ENCODE measurements at places on chromosomes 5 and 9.

- DNase-seq, result no peak
These were observed 180.8 kb downstream of the GAPVD1 start for GRCh38 chr9:125442452-125442851.

- no peak for DNase-seq
These were observed 7.0 kb downstream of the TRMT10B start for GRCh38 chr9:37760416-37761161.

DNA sequence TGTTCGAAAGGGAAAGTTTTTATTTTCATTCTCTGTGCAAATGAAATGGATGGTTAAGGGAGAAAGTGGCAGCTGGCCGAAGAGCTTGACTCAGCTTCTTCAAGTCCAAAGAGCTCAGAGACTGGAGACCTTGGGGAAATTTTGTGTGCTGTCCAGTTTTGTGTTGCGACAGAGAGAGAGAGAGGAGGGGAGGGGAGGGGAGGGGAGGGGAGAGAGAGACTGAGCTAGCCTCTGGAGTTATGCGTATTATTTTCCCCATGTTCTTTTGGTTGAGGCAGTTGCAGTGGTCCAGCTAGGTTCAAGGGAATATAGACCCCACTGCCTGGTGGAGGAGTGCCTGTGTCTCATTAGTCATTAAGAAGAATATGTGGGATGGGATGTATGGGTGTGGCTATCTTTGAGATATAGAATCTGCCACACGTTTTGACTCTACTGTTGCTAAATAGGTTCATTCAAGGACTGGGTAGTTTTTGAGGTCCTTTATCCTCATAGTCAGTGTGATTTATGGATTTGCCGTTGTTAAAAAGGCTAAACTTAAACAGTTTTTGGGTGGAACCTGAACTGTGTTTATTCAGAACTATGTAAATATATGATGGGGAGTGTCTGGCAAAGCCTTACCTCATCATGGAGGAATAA is 69.7 kb downstream of the ARHGAP26 start:
- no peak for DNase-seq

DNA sequence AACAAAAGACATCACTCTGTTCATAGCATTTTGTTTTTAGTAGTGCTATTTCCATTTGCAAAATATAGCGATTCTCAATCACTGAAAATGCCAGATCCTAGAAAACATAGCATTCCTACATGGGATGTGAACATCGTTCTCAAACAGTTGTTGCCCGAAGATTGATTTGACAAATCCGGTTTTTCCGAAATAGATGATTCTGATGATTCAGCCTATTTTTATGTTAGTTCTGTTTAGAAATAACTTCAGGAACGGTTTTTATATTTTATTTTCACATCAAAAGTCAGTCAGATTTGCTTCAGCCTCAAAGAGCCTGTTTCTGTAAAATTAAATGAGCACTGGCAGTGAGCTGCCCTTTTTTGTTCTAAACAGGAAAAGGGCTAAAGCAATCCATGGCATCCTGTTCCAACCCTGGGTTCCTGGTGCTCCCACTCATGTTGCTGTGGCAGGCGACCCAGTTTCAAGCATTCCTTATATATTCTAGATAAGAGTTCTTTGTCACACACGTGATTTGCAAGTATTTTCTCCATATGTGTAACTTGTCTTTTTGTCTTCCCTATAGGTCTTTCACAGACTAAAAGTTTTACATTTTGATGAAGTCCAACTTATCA is 14.2 kb upstream of the PSIP1 start:
- no peak for DNase-seq

DNA sequence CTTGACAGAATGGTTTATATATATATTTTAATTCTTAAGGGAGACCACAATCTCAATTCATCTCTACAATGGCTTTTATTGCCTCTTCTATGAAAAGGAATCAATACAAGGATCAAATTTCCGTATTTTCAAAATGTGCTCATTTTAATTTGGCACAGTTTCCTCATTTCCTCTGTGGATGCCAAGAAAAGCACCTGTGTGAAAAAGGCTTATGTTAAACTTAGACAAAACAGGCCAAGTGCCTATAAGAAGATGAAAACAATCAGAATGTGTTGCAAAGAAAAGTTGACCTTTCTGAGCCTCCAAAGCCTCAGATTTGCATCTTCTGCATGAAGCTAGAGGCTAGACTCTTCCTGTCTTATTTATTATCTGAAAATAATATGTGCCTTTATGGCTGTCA is 173.7 kb upstream of the SLC12A2 start:
- no peak for DNase-seq

DNA sequence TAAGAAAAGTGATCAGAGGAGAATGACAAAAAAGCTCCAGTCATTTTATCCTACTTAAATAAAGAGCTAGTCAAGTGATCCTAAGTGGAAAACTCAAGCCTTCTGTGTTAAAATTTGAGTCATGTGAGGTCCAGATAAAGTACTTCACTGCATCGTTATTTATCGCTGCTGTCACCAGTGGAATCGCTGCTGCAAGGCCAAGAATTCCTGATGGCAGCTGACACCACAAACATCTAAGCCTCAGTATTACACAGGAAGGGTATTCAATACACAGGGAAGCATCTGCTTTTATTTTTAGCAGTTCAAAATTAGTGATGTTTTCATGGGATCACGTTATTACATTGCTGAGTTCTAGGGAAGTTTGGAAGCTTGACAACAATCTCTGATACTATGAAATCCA is 190.3 kb downstream of the GOLPH3 start:
- no peak for DNase-seq

GRCh38 chr5:62960781-62961180 is 382.2 kb downstream of the LRRC70 start:
- no peak for DNase-seq

GRCh38 chr5:58493141-58493540 is 1.9 kb downstream of the GAPT start:
- no peak for DNase-seq

DNA sequence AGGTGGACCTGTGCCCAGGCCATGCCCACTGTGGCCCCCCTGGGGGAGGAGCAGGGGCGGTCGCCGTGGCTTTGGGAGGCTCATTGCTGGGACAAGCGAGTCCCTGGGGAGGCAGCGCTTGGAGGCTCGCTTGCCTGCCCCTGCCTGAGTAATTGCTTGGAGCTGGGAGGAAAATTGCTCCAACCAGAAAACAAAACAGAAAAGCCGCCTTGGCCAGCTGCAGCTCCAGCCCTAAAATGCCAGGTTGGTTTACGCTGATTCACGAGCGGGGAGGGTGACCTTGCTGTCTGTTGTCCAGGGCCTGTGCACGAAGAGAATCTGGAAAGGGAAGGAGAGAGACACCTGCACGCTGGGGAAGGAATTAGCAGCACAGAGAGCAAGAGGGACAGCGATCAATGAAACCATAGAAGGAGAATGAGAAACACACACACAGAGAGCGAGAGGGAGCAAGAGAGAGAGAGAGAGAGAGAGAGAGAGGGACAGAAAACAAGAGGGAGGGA is 25.3 kb downstream of the NTNG2 start:
- no peak for DNase-seq

DNA sequence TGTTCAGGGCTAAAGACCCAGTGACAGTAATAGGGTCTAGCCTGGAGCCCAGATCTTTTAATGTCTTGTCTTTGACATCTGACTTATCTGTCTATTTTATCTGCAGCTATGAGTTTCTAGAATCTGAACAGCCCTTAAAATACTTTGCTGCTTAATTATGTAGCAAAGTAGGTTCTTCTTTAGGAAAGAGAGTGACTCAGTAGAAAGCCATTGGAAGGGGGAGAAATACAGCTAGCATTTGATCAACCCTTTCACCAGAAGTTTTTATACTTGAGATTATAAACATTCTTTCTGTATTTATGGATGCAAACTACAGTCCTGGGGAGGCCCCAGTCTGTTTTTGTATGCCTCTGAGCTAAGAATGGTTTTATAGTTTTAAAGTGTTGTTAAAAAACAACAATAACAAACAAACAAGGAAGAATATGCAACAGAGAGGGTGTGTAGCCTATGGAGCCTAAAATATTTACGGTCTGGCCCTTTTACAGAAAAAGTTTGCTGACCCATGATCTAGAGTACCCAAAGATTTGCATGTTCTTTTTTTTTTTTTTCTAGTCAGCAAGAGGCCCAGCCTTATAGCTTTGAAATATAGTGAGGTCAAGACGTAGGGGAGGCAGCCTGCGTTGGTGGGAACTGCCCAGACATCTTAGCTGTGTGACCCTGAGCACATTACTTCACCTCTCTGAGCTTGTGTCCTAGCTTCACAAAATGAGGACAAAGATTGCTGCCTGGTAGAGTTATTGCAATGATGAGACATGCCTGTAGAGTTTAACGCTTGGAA is 9.7 kb downstream of the GSN start:
- no peak for DNase-seq

DNA sequence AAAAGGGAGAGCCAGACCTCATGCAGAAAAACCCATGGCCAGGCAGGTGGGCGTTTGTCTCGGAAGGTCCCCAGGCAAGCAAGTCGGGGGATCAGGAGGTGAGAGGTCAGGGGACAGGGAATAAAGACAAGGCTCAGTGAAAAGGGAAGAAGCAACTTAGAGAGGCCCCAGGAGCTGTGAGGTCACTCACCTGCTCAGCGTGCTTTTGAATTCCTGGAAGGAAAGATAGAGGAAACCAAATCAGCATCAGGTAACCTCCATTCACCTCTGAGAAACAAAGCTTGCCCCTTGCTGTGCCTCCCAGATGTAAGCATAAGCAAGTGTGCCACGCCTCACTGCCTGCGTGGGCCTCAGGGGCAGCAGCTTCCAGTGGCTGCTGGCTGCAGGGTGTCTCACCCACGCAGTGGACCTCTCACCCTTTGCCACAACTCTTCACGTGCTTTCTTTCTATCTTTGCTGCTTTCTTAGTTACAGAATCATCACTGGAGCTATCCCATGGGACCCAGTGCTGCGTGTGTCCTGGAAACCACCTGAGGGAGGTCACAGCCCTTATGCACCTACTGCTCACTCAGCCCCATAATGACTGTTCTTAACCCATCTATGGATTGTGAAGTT is 6.0 kb downstream of the TRIM7 start:
- DNase-seq, result no peak

- DNase-seq, result no peak
These were observed 17.8 kb upstream of the SLC25A51 start for GRCh38 chr9:37921546-37922300.

DNA sequence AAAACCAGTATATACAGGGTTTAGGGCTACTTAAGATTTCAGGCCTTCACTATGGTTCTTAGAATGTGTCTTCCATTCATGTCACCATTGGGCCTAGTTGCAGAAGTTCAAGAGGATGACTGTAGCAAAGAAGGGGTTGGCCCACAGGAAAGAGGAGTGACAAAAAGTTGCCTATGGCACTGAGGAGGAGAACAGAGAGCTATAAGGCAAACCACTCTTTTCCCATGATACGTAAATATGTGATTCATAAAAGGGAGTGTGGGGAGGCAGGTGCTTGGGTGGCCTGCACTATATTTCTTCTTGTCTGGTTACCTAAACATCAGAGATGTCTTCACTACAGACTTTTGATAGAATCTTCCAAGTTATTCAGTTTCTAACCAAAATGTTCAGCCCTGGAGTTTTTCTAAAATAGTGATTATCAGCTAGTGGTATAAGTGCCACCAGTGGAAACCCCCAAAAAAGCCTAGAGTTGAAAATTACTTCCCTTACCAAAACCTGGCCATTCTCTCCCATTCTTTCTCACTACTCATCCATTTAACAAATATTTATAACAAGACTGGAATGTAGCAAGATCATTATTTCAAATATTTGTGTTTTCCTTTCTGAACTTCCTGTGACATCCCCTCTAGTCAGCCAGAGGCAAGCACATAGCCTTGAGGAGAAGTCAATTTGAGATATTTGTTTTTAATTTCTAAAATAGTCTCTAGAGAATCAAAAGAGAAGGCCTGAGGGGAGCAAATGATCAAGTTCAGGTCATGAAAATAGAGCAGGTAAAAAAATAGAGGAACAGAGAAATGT is 367.4 kb downstream of the EFNA5 start:
- no peak for DNase-seq

GRCh38 chr9:27532046-27532445 is 2.4 kb upstream of the MOB3B start:
- no peak for DNase-seq

DNA sequence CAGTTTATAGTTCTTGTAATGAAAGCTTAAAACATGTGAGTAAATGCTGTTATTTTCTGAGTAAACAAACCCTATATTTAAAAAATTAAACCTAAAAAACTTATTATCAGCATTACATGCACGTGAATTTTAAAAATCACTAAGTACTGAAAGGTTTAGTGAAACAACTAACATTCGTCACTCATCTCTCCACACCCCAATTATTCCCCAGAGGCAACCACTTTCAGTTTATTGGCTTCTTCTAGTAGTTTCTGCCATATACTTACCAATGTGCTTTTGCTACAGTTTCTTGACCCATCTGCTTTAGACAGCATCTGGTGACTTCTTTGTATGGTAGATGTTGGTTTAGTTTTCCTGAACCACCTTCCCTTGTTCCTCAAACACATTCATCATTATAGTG is 58.1 kb downstream of the ANGPTL2 start:
- no peak for DNase-seq

DNA sequence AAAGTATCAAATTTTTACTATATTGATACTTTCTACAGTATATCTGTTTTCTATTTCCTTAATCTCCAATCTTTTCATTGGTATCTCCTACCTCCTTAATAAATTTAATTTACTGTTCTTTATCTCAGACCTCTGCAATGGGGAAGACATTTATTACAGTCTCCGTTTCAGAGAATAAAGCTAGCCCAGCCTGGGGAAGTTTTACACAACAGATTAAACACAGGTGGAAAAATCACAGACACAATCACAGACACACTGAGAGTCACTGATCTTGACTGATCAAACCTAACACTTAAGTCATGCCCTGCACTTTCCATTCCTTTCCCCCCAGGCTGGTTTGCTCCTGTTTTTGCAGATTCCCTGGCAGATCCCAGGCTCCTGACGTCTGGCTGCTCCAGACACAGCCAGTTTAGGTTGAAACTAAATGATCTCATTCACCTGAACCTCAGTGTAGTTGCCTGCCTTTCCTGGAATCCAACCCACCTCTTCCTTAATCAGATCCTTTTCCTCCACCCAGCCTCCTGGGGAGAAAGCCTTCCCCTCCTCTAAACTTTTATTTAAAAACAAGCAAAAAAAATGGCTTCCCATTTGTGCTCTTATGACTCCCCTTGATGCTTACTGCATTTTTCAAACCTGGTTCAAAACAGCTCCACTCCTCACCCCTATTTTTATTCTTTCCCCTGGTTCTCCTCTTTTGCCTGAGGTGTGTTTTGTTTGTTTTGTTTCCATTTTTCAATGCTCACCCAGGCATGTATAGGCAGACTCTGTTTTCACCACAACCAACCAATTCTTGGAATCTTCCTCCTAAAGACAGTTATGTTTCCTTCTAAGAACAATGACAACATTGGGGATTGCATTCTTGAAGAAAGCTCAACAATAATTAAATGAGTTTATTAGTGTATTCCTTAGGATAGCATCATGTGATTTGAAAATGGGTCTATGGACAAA is 29.5 kb upstream of the OSMR start:
- DNase-seq, result no peak

- DNase-seq, result no peak
These were observed 73.3 kb upstream of the PCSK1 start for GRCh38 chr5:96506376-96506775.

GRCh38 chr5:146540414-146540813 is 24.4 kb upstream of the GPR151 start:
- DNase-seq, result no peak

- DNase-seq, result no peak
These were observed 119.2 kb downstream of the CARTPT start for GRCh38 chr5:71838286-71838685.

- no peak for DNase-seq
These were observed 14.8 kb upstream of the ABL1 start for GRCh38 chr9:130820135-130820738.

- no peak for DNase-seq
These were observed at the start of gene GARNL3 for GRCh38 chr9:127264462-127265219. GARNL3 (plus strand) TSS chr9:127264774; CDS start chr9:127264878, 104 bp downstream.

- no peak for DNase-seq
These were observed 191.5 kb downstream of the GOLPH3 start for GRCh38 chr5:31982621-31983020.

Measured in Daoy (cell line).